ENCODE measurements at places on chromosomes 16 and 17. TPM values are rescaled to one million over a fixed set of nuclear protein-coding genes. Genes with fewer than 3 reads are reported as not detected.

DNA sequence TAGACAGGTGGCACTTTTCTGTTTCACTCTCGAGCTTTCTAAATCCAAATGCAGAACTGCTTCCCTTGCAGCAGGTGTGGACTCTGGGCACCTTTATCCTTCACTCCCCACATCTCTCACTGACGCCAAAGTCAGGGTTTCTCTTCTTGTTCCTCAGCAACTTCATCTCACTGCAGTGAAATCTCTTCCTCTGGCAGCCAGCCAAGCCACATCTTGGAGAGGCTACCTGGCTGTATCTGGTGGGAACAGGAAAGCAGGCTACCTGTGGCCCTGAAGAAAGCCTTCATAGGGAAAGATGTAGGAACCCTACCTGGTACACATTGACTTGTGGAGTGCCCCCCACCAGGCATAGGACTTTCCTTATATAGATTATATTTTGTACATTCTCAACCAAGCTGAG, 159.1 kb downstream of the UTP18 start:
- no peaks in the 10 kb centered on the region for H3K36me3 ChIP-seq
- no peaks in the 10 kb centered on the region for H3K27me3 ChIP-seq
- H3K4me3 ChIP-seq, result no peak overlapping the region

GRCh38 chr17:80805032-80805751, 186.4 kb upstream of the CHMP6 start:
- DNase-seq, result peak; percentile 74
- H3K27me3 ChIP-seq, result no peaks in the 10 kb centered on the region
- peaks cover 7% of the 10 kb centered on the region for H3K4me1 ChIP-seq
- peak overlapping the region; percentile 2 for H3K27ac ChIP-seq
- no peak overlapping the region for H3K4me3 ChIP-seq
- H3K36me3 ChIP-seq, result peaks cover 2% of the 10 kb centered on the region

DNA sequence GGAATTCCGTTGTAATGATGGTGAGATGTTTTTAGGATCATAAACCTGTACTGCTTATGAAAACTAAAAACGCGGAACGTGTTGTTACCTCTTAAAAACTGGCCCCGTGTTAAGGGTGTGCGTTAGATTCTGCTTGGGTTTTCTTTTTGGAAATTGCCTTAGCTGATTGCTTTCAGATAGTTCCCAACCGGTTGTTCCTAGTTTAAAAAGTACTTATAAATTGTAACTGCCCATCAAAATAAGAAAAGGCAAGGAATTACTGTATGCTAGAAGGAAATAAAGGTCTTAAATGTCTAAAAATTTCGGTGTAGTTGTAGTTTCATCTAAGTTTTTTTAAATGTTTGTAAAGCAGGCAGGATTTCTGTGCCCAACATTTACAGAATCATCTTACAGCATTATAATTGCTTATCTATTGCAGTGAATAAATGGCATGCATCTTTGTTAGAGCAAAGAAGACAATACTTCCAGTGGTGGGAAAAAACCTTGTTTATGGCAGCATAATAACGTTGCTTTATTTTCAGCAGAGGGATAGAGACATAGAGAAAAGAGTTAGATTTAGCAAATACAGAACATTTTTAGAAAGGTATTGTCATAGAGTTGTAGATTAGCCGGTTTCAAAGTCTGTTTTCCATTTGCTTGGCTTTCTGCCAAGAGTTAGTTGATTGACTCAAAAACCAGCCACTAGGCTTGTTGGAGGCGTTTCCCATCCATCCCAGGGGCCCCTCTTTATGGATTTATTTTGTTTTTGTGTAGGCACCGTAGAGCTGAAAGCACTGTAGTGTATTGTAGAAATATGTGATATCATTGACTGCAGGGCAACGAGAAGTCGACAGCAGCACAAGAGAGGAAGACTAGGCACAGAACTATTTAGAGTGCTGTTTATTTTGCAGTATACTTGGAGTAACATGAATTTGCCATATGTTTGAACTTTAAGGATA, 1.7 kb downstream of the PPM1D start:
- no peaks in the 10 kb centered on the region for H3K36me3 ChIP-seq
- DNase-seq, result peak; percentile 81
- H3K27me3 ChIP-seq, result no peaks in the 10 kb centered on the region
- peak overlapping the region; percentile 97 for H3K4me3 ChIP-seq
- peaks cover 2% of the 10 kb centered on the region for H3K4me1 ChIP-seq
- H3K27ac ChIP-seq, result peak overlapping the region; percentile 64

DNA sequence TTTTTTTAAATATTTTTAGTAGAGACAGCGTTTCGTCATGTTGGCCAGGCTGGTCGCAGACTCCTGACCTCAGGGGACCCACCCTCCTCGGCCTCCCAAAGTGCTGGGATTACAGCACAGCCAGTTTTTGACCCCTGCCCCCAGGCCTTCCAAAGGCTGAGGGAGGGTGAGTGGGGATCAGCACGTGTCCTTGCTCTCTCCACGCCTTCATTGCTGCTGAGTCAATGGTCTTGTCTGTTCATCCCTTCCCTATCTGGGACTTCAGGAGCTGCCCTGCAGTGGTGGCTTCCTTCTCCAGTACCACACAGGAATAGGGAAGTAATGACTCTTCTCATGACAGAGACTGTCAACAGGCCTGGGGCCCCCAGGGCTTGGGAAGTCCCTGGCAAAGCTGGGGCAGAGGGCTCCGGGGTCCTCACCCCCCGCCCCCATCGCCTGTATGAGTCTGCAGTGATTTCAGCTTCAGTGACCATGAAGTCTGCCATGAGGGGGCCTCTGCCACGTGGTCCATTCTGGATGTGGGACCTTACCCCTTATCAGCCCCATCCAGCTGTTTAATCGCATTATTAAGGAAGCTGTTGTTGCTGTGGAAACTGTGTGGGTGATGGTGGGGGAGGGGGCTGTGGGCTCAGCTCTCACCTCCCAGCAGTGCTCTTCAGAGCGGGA, 6.1 kb downstream of the ABCC3 start:
- H3K27ac ChIP-seq, result peak overlapping the region; percentile 15
- H3K27me3 ChIP-seq, result no peaks in the 10 kb centered on the region
- no peak for DNase-seq
- H3K4me3 ChIP-seq, result no peak overlapping the region
- peaks cover 37% of the 10 kb centered on the region for H3K4me1 ChIP-seq

GRCh38 chr17:56887105-56887504, 26.7 kb downstream of the TRIM25 start:
- no peaks in the 10 kb centered on the region for H3K27me3 ChIP-seq
- H3K36me3 ChIP-seq, result peaks cover 34% of the 10 kb centered on the region
- H3K4me1 ChIP-seq, result no peaks in the 10 kb centered on the region
- no peak overlapping the region for H3K27ac ChIP-seq
- peak; percentile 14 for DNase-seq

- H3K4me3 ChIP-seq, result peak overlapping the region; percentile 38
- DNase-seq, result peak; percentile 84
- H3K27me3 ChIP-seq, result no peaks in the 10 kb centered on the region
- H3K27ac ChIP-seq, result no peak overlapping the region
- peaks cover 2% of the 10 kb centered on the region for H3K4me1 ChIP-seq
- no peaks in the 10 kb centered on the region for H3K36me3 ChIP-seq
Observed at GRCh38 chr17:75031972-75032719, 14.6 kb downstream of the ATP5PD start.

DNA sequence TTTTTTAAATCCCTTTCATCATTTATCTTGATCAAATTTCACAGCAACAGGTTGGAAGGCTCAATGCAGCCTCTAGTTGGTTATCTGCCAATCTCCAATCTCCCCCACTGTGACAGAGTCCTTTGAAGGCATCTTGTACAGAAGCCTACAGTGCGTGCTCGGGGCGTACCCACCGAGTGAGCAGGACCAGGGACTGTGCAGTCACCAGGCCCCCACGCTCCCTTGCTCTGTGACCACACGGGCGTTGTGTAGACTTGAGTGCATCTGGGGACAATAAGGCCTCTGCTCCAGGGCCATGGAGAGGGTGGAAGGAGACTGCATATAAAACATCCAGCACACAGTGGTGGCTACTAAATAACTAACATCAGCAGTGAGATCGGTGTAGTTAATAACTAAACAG, 63.4 kb downstream of the GTF3C1 start:
- no peak overlapping the region for H3K27ac ChIP-seq
- H3K4me1 ChIP-seq, result no peaks in the 10 kb centered on the region
- no peak for DNase-seq
- peaks cover 85% of the 10 kb centered on the region for H3K36me3 ChIP-seq
- no peak overlapping the region for H3K4me3 ChIP-seq

DNA sequence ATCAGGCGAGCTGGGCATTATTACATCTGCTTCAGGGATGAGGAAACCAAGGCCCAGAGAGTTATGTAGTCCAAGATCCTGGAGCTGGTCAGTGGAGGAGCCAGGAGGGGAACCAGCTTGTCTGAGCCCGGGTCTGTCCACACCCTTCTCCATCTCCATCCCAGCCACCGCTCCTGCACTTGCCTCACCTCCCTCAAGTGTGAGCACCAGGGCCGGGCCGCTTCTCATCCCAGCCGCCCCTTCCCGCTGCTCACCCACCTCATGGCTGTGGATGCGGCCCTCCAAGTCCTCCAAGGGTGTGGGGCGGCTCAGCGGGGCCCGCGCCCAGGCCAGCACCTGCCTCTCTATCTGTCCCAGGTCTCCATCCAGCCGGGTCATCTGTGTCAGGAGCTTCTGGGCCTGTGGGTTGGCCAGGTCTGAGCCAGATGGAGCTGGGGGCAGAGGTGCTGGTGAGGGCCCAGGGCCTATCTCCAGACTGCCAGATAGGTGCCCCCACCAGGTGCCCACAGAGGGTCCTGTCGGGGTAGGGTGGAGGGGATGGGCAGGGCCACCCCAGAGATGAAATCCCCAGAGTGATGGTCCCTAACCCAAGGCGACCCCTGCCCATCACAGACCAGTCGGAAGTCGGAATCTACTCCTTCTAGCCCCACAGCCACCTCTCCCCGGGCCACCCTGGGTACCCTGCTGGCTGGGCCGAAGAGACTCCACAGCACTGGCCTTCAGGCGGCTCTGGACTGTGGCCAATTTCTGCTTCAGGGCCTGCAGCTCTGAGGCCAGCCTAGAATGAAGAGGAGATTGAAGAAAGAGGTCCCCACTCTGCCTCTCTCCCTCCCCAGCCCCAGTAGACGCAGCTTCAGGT, 9.4 kb downstream of the EVPL start:
- no peak overlapping the region for H3K27ac ChIP-seq
- no peak overlapping the region for H3K4me3 ChIP-seq
- H3K36me3 ChIP-seq, result no peaks in the 10 kb centered on the region

DNA sequence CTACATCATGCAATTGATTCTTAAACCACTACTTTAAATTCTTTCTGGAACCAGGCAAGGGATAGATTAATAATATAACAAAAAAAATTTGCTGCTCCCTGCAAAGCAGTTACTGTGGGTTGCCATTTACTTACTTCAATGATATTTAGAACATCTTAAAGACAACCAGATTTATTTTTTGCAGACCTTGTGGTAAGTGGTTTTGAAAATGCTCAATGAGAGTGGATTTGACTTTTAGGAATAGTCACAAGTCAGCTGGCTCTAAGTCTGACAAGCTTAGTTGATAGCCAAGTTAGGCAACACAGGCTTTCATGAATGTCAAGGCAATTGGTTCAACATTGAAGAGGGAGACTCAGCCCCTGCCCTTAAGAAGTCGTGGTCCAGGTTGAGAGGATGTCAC, 11.8 kb downstream of the MARCHF10 start:
- no peak overlapping the region for H3K27ac ChIP-seq
- H3K27me3 ChIP-seq, result no peaks in the 10 kb centered on the region
- H3K36me3 ChIP-seq, result no peaks in the 10 kb centered on the region
- peaks cover 15% of the 10 kb centered on the region for H3K4me1 ChIP-seq

DNA sequence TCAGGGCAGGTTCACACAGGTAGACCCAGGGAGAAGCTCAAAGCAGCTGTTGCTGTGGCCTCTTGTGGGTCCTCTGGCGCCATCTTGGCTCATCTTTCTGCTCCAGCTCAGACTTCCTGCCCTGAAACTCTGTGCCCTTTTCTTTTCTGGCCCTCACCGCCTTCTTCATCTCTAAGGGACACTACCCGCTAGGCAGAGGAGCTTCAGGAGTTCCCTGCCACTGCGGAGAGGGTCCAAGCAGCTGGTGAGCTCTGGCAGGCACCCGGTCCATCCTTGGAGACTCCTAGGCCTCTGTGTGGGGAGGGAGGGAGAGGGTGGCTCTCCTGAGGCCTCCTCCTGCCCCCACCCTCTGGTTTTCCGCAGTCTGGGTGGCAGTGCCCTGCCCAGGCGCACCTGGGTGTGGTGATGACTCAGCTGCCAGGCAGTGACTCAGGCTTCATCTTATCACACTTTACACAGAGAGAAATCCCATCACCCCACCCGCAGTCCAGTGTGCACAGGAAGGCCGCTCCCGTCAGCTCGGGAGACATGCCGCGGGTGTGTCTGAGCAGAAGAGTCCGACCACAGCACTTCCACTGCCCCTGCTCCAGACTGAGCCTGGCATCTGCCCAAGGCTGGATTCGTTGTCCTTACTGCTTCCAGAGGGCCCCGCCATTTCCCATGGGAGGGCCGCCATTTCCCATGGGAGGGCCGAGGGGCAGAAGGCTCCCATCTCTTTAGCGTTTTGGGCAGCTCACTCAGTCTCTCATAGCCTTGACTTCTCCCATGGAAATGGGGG, 7.3 kb downstream of the NT5C start:
- no peaks in the 10 kb centered on the region for H3K27me3 ChIP-seq
- no peak overlapping the region for H3K27ac ChIP-seq
- 0 out of 2 replicates have a peak, but pooled peaks cover 2% of the 10 kb centered on the region for H3K4me1 ChIP-seq
- H3K36me3 ChIP-seq, result peaks cover 12% of the 10 kb centered on the region
- no peak overlapping the region for H3K4me3 ChIP-seq

GRCh38 chr17:13619462-13619861, 17.7 kb upstream of the HS3ST3A1 start:
- no peaks in the 10 kb centered on the region for H3K36me3 ChIP-seq
- no peak overlapping the region for H3K27ac ChIP-seq
- no peaks in the 10 kb centered on the region for H3K4me1 ChIP-seq
- H3K27me3 ChIP-seq, result no peaks in the 10 kb centered on the region

GRCh38 chr17:28227316-28228108, 91.5 kb upstream of the TMEM97 start:
- H3K4me1 ChIP-seq, result peaks cover 3% of the 10 kb centered on the region
- peak overlapping the region; percentile 52 for H3K4me3 ChIP-seq
- no peak for DNase-seq
- no peak overlapping the region for H3K27ac ChIP-seq

- peaks cover 10% of the 10 kb centered on the region for H3K27me3 ChIP-seq
- H3K36me3 ChIP-seq, result no peaks in the 10 kb centered on the region
- H3K27ac ChIP-seq, result peak overlapping the region; percentile 27
- H3K4me1 ChIP-seq, result peaks cover 18% of the 10 kb centered on the region
- H3K4me3 ChIP-seq, result no peak overlapping the region
- DNase-seq, result peak; percentile 79
Observed at GRCh38 chr17:61468263-61468907, 16.2 kb downstream of the TBX4 start.

The KRTAP17-1 gene
- total RNA-seq, result not detected

The METTL9 gene
- total RNA-seq, result 95.5 TPM

The CES4A gene
- total RNA-seq, result 0.83 TPM

The ADCY7 gene
- total RNA-seq, result 12.2 TPM

The TEKT1 gene
- total RNA-seq, result not detected

The CLEC18B gene
- total RNA-seq, result not detected

The CTF1 gene
- total RNA-seq, result 0.56 TPM

The C16orf96 gene
- not detected for total RNA-seq

The LRRC37A gene
- 0.56 TPM for total RNA-seq

The TBX2 gene
- 23.6 TPM for total RNA-seq

The NCOR1 gene
- total RNA-seq, result 78.0 TPM

The DRG2 gene
- total RNA-seq, result 43.6 TPM

Data from IMR-90 (cell line).